ENCODE measurements at places on chromosomes 2 and 18.
A peak's percentile ranks its signal among the peaks of the same experiment; 100 is the strongest.

GRCh38 chr2:99865818-99866676 is 276.3 kb downstream of the AFF3 start:
- DNase-seq: no peak

DNA sequence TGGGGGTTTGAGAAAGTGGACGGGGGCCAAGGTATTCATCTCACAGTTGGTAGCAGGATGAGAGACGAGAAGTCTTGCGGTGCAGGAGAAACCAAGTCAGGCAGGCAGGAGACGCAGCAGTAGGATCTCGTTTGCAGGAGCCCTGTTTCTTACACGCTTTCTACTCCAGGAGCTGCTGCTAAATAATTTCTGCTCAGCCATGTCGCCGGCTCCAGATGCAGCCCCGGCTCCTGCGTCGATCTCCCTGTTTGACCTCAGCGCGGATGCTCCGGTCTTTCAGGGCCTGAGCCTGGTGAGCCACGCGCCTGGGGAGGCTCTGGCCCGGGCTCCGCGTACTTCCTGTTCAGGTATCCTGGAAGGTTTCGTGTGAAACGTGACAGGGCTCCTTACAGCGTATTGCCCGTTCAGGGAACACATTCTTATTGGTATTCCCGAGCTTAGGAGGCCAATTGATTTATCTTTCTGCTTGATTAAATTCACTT is 494 bp downstream of the ANKZF1 start:
- peak; percentile 34 for DNase-seq

DNA sequence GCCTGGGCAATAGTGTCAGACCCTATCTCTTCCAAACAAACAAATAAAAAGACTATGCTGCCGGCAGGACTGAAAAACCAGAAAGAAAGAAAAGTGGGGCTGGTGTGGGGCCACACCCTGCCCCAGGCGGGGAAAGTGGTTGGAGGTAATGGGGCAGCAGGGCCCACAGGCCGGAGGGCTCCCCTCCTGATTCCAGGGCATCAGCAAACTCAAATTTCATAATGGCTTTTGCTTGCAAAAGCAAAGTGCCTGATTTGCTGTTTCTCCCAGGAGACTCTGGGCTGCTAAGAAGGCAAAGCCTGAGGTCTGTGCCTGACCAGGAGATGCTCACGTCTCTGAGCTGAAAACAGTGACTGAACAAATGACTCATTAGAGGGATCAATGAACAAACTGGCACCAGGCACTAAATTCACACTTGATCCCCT is 121.9 kb downstream of the HDAC4 start:
- no peak for DNase-seq

DNA sequence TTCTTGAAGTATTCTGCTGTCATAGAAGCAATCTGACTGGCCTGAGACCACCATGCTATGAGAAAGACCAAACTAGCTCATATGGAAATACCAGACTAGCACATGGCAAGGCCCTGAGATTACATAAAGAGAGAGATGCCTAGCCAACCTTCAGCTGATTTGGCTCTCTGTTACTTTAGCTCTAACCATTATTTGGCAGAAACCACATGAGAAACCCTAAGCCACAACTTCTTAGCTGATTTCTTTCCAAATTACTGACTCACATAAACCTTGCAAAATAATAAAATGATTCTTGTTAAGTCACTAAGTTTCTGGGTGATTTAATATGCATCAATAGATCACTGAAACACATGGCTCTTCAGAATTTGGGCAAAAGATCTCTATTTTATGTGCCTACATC is 295.0 kb upstream of the ZNF521 start:
- DNase-seq: no peak
